B cell (primary cell): ENCODE measurements at places on chromosomes 7 and 10.
A peak's percentile ranks its signal among the peaks of the same experiment; 100 is the strongest.

DNA sequence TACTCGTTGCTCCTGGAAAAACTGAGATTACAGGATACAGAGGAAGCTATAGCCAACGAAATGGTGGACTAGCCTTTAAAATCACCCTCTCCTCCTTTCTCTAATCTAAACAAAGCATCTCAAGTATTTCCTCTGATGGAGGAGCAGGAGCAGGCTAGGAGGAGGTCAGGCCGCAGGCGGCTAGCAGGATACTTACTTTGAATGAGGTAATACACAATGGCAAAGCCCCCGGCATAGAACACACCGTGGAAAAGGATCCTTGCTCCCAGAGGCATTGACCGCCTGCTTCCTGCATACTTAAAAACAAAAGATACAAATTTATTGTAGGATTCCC lies 64.4 kb downstream of the STK17A start:
- DNase-seq: no peak

- DNase-seq: no peak
Observed at GRCh38 chr10:52864201-52865106, 91.9 kb upstream of the MBL2 start.

DNA sequence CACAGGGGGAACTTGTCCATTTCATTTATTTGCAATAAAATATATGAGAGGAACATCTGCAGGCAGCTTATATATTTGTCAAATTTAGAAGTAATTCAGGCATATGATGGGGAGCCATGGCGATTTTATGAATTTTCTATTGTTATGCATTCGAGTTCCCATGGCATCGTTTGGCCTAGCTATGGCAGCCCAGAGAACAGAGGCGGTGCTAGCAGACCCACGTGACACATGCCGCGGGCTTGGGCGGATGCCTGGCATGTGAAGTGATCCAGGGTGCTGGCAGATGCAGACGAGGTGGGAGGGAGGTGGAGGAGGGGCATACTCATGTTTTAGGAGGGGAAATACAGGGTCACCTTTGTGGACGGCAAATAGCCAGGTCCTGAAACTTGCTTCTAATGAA lies 560.0 kb upstream of the GALNT17 start:
- no peak for DNase-seq

- DNase-seq: no peak
Observed at GRCh38 chr10:23038172-23038571, 57.2 kb upstream of the MSRB2 start.

DNA sequence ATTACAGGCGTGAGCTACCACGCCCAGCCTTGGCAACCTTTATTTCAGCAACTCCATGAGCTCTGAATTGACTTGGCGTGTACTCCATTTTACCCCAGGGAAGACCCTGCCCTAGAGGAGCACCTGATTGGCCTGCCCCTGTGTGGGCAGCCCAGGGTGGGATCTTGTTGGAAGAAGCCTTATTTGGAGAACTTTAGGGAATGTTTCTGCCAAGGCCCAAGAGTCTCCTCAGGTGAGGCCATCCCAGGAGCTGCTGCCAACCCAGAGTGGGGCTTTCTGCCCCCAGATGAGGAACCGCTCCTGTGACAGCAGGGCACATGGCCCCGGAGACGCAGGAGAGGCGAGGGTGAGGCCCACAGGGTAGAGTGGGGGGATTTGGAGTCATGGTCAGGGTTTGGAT lies 42.0 kb downstream of the VWA2 start:
- no peak for DNase-seq

DNA sequence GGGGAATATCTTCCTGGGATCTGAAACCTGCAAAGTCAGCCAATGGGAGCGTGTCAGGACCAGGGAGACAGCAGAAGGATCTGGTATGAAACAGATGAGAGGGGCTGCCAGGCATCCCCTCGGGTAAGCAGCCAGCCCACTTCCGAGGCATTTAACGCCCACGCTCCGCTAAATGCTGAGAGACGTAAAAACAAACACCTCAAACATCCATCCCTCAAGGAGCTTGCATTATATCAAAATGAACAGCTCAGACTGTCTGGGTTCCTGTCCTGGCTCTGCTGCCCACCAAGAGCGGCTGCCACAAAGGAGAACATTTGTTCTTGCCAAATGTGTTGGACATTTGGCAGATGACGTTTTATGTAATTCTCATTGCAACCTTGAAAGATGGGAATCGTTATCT lies 7.0 kb upstream of the SERPINE1 start:
- DNase-seq: no peak

DNA sequence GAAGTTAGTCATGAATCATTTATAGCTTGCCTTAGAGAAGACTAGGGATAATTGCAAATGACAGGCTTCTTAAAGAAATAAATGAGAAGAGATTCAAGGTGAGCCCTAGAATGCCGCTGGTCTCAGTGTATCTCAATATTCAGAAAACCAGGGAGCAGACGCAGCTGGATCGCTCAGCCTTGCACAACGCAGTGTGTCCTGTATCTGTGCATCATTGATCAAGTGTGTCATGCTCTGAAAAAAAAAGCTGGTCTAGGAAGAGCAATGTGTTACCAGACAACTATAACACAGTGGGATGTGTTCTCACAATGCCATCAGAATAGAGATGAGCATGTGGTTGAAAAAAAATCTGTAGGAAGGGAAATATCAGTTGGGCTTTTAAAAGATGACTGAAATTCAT lies 230.1 kb downstream of the CALN1 start:
- no peak for DNase-seq

DNA sequence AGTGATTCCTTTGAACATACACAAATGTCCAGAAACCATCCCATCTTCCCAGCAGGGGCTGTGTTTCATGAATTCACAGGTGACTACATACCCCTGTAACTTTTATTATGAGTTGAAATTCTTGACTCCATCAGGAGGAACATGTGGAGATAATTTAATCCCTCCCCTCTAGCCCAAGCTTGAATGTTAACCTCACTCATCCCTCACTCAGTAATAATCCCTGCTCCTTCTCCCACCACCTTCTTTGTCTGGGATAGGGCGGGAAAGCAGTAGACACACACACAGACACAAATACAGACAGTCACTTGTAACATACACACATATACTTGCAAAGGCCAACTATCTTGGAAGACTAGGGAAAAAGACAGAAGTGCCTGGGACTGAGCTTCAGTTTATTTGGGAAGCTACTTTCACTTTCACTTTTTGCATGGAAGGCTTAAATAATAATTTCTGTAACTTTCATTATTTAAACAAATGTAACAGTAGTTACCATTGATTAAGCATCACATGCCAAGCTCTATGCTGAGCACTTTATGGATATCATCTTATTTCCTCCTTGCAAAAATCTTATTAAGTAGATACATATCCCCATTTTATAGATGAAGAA lies 7.3 kb downstream of the AASS start:
- no peak for DNase-seq

GRCh38 chr7:155589001-155589980 lies 42.9 kb upstream of the CNPY1 start:
- DNase-seq: no peak

- DNase-seq: no peak
Observed at GRCh38 chr10:132845041-132845551, 59.1 kb upstream of the NKX6-2 start.

GRCh38 chr10:56605051-56605450 lies 244.0 kb upstream of the ZWINT start:
- no peak for DNase-seq

GRCh38 chr10:101097881-101098280 lies 33.2 kb upstream of the TLX1 start:
- no peak for DNase-seq

DNA sequence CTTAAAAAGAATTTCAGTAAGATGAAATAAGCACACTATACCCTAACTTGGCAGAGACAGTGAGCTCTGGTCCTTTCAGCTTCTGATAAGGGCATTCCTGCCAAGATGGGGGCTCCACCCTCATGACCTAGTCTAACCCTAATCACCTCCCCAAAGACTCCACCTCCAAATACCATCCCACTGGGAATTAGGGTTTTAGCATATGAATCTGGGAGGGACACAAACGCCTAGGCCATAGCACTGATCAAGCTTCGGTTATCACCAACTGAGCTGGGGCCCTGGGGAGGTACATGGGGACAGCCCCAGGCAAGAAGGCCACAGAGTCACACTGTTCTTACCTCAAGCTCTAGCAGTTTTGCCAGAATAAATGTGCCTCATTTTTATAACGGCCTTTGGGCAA lies 31.4 kb downstream of the PALS2 start:
- DNase-seq: no peak

GRCh38 chr7:113285411-113285810 lies 167.1 kb upstream of the SMIM30 start:
- DNase-seq: no peak

GRCh38 chr7:150945171-150945852 lies 32.8 kb downstream of the KCNH2 start:
- DNase-seq: no peak

DNA sequence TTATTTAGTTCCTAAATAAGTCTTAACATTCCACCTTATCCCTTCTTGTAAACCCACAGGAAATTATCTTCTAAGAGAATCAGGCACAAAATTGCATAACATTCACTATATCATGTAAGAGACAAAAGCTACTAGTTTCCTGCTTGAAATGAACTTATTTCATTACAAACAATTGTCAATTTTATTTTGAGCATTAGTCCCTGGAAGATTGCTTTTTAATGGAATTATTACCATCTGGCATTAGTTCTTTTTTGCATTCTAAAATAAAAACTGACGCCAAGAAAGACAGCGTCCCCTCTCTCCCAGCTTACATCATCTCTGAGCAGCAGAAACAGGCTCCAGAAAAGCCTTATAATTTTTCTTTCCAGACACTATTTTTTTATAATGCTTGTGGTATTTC lies 121.8 kb downstream of the NOC3L start:
- DNase-seq: no peak

DNA sequence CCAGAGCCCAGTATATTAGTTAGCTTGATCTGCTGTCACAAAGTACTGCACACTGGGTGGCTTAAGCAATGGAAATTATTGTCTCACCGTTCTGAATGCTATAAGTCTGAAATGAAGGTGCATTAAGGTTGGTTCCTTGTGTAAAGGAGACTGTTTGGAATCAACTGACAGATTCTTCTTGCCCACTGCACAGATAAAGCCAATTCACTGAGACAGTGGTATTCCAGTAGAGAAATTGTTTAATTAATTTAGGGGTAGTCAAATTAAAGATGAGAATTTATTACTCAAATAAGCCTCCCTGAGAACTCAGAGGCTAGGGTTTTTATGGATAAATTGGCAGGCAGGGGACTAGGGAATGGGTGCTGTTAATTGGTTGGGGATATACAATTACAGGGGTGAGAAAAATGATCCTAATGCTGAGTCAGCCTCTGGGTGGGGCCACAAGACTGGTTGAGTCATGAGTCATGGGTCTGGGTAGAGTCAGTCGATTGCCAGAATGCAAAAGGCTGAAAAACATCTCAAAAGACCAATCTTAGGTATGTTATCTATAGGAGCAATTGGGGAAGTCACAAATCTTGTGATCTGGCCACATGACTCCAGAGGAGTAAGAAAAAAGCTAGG lies 23.5 kb upstream of the SAMD9L start:
- DNase-seq: no peak

- DNase-seq: no peak
Observed at GRCh38 chr10:52785418-52785817, 12.8 kb upstream of the MBL2 start.

- DNase-seq: no peak
Observed at GRCh38 chr7:118372530-118372929, 148.0 kb downstream of the ANKRD7 start.

DNA sequence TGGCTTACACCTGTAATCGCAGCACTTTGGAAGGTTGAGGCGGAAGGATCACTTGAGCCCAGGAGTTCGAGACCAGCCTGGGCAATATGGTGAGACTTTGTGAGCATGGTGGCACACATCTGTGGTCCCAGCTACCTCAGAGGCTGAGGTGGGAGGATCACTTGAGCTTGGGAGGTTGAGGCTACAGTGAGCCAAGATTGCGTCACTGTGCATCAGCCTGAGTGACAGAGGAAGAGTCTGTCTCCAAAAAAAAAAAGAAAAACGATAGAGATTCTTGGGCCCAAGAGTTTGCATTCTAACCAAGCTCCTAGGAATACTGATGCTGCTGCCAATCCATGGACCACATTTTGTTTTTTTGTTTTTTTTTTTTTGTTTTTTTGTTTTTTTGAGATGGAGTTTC lies 12.1 kb downstream of the MYOZ1 start:
- no peak for DNase-seq

DNA sequence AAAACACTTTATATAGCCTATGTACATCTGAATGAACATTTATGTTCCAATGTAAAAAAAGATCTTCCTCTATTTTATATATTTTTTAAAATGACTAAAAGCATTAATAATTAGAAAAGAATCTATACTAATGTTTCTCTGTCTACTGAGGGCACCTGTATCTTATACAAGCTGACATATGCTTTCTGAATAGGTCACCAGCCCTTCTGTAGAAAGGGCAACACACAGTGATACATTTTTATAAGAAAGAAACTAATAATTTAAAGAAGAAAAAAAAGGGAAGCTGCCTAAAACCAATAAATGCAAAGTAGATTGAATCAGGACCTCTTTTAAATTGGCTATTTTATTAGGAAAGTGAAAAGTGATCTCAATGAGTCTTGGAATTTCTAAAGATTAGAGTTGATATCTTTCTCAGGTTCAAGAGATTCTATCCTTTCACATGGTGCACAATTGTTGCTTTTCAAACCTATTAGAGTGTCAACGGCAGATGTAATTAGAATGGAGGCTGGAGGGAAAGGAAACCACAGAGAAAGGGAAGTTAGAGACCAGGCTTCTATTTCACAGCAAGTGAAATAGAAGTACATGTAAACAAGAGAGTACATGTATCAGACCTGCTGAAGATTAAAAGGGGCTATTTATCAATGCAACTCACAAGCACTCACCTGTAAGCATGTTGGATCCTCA lies 6.3 kb downstream of the MTPN start:
- peak; percentile 78 for DNase-seq

- no peak for DNase-seq
Observed at GRCh38 chr10:24891823-24892222, 60.6 kb downstream of the PRTFDC1 start.

DNA sequence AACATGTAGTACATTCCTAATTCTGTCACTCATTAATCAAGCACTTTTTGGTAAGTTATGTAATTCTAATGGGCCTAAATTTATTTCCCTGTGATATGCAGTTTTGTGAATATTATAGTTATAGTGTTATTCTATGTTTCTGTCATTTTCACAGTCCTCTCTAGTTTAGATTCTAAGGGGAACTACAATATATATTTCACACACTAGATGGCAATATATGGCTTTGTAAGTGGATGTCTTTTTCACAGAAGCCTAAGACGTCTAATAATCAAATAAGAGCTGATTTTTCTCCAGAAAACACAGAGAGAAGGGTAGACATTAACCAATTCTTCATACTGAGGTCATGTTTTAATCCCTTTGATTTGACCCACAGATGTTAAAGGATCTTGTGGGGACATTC lies 18.0 kb downstream of the RNLS start:
- peak; percentile 36 for DNase-seq

- peak; percentile 22 for DNase-seq
Observed at GRCh38 chr7:28853150-28853549, 105.0 kb downstream of the TRIL start.

DNA sequence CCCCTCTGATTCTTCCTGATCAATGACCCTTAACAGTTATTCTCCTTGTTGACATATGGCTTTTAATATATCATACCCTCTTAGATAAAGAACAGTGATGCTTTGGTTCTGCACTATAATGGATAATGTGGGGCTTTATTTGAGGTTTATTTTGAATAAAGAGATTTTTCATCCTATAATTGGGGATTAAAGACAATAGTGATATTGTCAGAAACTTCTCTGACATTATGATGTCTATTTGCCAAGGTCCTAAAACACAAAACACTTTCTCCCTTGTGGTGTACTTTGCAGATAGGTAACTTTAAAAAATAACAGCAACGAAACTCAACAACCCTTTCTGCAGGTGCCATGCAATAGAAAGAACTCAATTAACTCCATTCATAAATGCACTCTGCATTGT lies 243.6 kb upstream of the RHOBTB1 start:
- DNase-seq: no peak

GRCh38 chr7:4195660-4196059 lies 486.4 kb upstream of the FOXK1 start:
- no peak for DNase-seq
